ENCODE measurements at places on chromosomes 16 and 17. TPM values are rescaled to one million over a fixed set of nuclear protein-coding genes. Genes with fewer than 3 reads are reported as not detected.

DNA sequence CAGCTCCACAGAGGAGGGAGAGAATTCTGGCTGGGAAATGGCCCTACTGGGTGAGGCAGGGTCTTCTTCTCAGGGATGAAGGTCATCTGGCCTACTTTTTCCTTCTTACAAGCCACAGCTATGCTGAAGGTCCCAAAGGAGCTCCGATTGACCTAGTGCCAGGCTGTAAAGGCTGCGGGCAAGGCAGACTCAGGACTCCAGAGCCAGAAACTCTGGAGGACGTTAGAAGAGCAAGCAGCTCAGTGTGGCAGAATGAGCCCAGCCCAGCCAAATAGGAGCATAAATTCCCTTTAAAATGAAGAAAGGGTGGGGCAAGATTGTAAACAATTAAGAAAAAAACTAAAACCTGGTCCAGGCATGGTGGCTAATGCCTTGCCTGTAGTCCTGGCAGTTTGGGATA is 20.1 kb upstream of the CNOT1 start:
- H3K27ac ChIP-seq, result no peak overlapping the region
- H3K4me3 ChIP-seq, result no peak overlapping the region
- no peaks in the 10 kb centered on the region for H3K36me3 ChIP-seq
- H3K27me3 ChIP-seq, result no peaks in the 10 kb centered on the region
- no peaks in the 10 kb centered on the region for H3K4me1 ChIP-seq
- no peak for DNase-seq

- peak; percentile 94 for DNase-seq
- H3K27ac ChIP-seq, result peak within 1 kb of the TSS; percentile 76
- H3K27me3 ChIP-seq, result no peaks in the 10 kb centered on the region
- H3K4me1 ChIP-seq, result peaks cover 16% of the 10 kb centered on the region
These were observed at the start of gene MRPL58 for GRCh38 chr17:75012346-75013091. Gene MRPL58, plus strand, starts transcription at chr17:75012670. Its CDS starts 17 bp downstream, at chr17:75012687.

- peak; percentile 63 for DNase-seq
- H3K27me3 ChIP-seq, result no peaks in the 10 kb centered on the region
- H3K4me1 ChIP-seq, result peaks cover 26% of the 10 kb centered on the region
- H3K36me3 ChIP-seq, result no peaks in the 10 kb centered on the region
These were observed 13.6 kb upstream of the EEF2K start for GRCh38 chr16:22192261-22193062.

DNA sequence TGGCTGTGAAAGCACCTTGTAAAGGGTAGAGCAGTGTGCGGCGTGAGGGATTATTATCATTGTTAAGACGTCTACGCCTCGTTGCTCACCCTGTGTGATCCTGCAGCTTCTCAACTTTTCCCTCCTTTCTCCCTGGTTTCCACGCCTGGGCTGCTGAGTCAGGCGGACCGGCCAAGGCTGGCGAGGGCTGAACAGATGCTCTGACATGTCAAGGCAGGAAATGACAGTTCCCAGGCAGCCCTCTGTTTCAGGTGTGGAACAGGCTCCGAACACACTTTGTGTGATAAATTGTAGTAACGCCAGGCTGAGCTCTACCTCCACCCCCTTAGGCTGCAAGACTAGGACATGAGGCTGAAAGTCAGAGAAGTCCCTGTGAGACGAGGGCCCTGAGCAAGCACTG is 46.0 kb upstream of the TBX2 start:
- no peaks in the 10 kb centered on the region for H3K27me3 ChIP-seq
- no peak overlapping the region for H3K27ac ChIP-seq
- DNase-seq, result no peak
- no peak overlapping the region for H3K4me3 ChIP-seq

DNA sequence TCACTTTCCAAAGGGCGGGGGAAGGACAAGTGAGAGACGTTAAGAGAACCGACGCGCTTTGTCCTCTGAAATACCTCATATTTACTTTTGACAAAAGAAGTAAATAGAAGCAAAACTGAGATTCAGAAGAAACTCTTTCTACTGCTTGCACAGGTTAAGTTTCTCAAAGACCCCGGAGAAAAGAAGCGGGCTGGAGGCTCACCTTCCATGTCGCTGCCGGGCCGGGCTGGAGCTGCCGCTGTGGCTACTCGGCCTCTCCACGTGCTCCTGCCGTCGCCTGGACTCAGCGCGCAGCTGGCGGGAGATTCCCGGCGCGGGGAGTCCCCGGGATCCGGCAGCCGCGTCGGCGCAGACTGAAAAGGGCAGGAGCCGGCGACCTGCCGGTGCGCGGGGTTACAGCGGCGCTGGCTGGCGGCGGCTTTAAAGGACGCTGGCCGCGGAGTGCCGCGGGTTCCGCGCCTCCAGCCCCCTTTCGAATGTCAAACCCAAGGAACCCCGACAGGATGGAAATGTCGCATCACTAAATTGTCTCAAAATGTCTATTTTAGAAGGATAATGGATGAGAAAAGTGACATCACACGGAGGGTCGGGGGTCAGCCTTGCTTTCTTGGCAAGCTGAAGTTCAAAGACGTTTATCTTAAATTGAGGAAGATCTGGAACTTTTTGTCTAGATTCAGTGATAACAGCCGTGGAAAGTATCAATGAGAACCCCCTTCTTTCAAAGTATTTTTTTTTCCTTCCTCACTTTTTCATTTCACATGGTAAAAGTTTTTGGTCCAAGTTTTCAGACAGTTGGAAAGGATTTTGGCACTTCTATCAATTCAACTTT is at the start of gene IKZF3:
TSS of gene IKZF3 (minus strand) at position 395 of the 829 bp plus-strand sequence. CDS start at position 209, 186 bp downstream.
- peak; percentile 86 for DNase-seq
- no peaks in the 10 kb centered on the region for H3K36me3 ChIP-seq
- peaks cover 35% of the 10 kb centered on the region for H3K27me3 ChIP-seq
- H3K27ac ChIP-seq, result no peak within 1 kb of the TSS
- H3K4me1 ChIP-seq, result no peaks in the 10 kb centered on the region
- no peak within 1 kb of the TSS for H3K4me3 ChIP-seq

GRCh38 chr16:19419698-19420075 is 2.0 kb downstream of the TMC5 start:
- H3K4me1 ChIP-seq, result no peaks in the 10 kb centered on the region
- no peaks in the 10 kb centered on the region for H3K27me3 ChIP-seq
- no peak overlapping the region for H3K27ac ChIP-seq

DNA sequence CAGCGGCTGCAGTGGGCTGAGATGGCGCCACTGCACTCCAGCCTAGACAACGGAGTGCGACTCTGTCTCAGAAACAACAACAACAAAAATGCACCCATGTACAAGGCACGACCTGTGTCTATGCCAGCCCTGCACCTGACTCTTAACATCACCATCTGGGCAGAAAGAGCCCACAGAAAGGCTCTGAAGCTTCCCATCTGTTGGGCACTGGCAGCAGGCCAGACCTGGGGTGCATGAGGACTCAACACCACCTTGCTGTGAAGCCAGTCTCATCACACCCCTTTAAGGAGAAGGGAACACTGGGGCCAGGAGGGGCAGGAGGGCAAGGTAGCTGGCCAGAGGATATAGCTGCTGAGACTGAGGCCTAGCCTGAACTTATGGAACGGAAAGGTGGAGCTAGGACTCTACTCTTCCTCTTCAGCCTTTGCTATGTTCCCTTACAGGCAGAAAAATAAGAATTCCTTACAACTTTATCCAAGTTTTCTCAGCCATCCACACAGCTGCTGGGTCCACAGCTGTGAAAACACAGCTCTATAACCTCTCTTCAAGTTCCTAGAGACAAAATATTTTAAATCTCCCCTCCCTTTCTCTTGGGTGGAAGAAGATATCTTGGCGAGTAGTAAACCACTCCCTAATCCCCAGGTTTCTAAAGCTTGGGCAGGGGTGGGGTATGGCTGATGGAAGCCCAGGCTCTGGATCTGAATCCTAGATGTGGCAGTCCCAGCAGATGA is 2.8 kb downstream of the ELOB start:
- H3K4me3 ChIP-seq, result no peak overlapping the region
- no peak overlapping the region for H3K27ac ChIP-seq
- no peaks in the 10 kb centered on the region for H3K36me3 ChIP-seq
- H3K4me1 ChIP-seq, result no peaks in the 10 kb centered on the region

- no peak overlapping the region for H3K27ac ChIP-seq
- no peak overlapping the region for H3K4me3 ChIP-seq
- no peaks in the 10 kb centered on the region for H3K36me3 ChIP-seq
- no peaks in the 10 kb centered on the region for H3K4me1 ChIP-seq
- DNase-seq, result no peak
These were observed 83.5 kb upstream of the TNRC6A start for GRCh38 chr16:24645739-24646645.

GRCh38 chr16:27678955-27679354 is 129.0 kb downstream of the KATNIP start:
- no peak overlapping the region for H3K27ac ChIP-seq
- peaks cover 17% of the 10 kb centered on the region for H3K36me3 ChIP-seq
- H3K4me3 ChIP-seq, result no peak overlapping the region
- no peak for DNase-seq
- H3K4me1 ChIP-seq, result no peaks in the 10 kb centered on the region

DNA sequence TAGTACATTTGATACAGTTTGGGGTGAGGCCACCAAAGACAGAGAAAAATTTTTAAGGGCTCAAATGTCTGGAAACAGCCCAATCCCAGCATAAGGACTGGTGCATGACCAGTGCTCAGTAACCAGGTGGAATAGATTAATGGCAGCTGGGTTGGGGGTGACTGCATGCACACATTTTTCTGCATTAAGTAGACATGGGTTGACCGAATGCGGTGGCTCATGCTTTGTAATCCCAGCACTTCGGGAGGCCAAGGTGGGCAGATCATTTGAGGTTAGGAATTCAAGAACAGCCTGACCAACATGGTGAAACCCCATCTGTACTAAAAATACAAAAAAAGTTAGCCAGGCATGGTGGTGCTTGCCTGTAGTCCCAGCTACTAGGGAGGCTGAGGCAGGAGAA is 121.1 kb upstream of the HSBP1 start:
- no peak overlapping the region for H3K27ac ChIP-seq
- H3K36me3 ChIP-seq, result no peaks in the 10 kb centered on the region
- no peaks in the 10 kb centered on the region for H3K27me3 ChIP-seq
- H3K4me3 ChIP-seq, result no peak overlapping the region
- DNase-seq, result no peak

DNA sequence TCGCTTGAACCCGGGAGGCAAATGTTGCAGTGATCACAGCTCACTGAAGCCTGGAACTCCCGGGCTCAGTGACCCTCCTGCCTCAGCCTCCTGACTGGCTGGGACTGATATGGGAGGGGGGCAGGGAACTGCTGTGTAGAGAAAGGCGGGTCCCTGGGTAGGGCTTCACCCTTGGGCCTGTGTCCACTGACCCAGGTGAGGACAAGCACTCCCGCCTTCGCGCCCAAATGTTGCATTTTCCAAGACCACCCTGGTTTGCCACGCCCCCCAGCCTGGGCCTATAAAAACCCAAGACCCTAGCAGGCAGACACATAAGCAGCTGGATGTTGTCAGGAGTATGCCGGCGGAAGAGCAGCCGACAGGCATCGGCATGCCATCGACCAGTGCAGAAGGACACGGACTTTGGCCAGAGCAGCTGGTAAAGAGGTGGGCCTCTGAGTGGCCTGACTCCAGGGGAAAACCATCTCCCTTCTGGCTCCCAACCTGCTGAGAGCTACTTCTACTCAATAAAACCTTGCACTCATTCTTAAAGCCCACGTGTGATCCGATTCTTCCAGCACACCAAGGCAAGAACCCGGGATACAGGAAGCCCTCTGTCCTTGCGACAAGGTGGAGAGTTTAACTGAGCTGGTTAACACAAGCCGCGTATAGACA is 19.1 kb downstream of the SMYD4 start:
- peak; percentile 62 for DNase-seq
- H3K4me1 ChIP-seq, result no peaks in the 10 kb centered on the region
- H3K36me3 ChIP-seq, result no peaks in the 10 kb centered on the region
- H3K4me3 ChIP-seq, result no peak overlapping the region
- H3K27ac ChIP-seq, result no peak overlapping the region

Gene ITGA2B
- total RNA-seq, result 1.7 TPM

Gene HID1
- total RNA-seq, result 32.6 TPM
